Globus pallidus (tissue), 1 donor: ENCODE measurements at places on chromosomes 16 and 17.

DNA sequence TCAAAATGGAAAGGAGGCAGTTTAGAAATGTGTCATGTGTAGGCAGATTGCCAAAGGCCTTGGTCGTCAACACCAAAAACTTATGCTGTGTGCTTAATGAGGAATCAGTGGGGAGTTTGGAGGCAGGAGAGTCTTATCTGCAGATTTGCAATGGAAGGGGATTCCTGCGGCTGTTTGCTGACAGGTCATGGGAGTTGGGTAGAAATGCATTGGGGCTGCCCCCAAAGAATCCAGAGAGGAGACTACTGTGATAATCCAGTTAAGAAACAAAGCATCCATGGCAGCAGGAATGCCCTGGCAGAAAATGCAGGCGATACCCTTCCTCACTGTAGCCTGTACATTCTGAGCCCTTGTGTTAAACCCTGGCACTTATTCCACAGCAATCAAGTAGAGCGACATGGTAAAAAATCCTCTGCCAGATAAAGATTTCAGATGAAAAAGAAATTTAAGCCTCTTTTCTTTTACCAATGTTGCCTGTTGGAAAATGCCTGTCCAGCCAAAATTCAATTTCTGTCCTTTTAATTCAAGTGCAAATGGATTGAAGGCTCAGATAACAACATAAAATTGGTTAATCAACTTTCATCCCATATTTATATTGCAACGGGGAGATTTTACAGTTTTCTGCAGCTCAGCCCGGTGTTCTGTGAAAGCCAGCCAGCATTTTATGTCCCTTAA lies 491.0 kb upstream of the CDH5 start:
- DNase-seq, result no peak

DNA sequence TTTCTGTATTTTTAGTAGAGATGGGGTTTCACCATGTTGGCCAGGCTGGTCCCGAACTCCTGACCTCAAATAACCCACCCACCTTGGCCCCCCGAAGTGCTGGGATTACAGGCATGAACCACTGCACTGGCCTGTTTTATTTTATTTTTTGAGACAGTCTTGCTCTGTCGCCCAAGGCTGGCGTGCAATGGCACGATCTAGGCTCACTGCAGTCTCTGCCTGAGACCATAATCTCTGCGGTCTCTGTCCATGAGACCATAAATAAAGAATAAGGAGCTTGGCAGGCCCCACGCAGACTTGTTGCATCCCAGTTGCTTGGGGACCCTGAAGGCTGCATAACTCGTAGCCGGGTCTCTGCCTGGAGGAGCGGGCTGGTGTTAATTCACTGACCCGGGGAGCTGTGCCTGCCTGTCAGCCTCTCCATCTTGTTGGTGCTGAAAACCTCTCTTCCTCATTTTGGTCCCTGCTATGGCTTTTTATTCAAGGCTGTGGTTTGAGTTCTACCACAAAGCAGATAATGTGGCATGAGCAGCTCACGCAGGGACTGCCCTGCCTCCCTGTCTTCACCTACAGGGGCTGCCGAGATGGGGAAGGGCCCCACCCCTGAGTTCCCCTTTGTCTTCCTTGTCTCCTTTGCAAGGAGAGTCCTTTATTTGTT lies 82.1 kb downstream of the MSI2 start:
- DNase-seq, result no peak

DNA sequence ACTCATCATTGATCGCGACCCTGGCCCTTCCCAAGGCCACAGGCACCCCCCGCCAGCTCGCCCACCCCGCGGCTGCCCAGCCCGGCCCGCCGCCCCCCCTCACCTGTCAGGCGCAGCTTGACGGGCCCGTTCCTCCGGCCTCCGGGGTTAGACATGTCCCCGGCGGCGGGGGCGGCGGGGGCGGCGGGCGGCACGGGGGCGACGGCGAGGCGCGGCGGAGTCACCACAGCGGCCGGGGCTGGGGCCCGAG lies 456 bp downstream of the SMURF2 start:
- DNase-seq, result peak; percentile 25

GRCh38 chr16:27816561-27816960 lies 247.0 kb downstream of the GSG1L start:
- DNase-seq, result peak; percentile 79

DNA sequence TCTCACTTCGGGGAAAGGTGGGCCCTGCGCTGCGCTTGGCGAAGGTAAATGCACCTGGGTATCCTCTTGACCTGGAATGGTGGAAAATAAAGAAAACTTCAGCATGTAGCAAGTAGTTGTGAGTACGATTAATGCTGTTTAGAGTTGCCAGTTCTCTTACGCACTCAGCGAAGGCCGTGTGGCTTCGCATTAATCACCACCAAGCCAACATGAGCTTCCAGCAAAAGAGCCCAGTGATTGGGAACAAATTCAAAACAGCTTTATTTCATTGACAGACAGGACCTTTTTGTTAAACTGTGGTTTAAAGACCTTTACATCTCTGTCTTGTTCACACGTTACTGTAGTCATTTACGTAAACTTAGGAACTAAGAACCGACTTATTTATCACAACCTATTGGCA lies 531.4 kb downstream of the MAF start:
- DNase-seq, result no peak
